ENCODE measurements at places on chromosomes 7 and 10.

GRCh38 chr10:108166401-108166800, 1001.9 kb upstream of the SORCS1 start:
- DNase-seq, result no peak

- no peak for DNase-seq
These were observed 212.7 kb downstream of the HERPUD2 start for GRCh38 chr7:35482231-35482630.

GRCh38 chr10:116178086-116178605, 94.9 kb downstream of the GFRA1 start:
- DNase-seq, result no peak

- DNase-seq, result no peak
These were observed 401.5 kb downstream of the REEP3 start for GRCh38 chr10:63922468-63923284.

DNA sequence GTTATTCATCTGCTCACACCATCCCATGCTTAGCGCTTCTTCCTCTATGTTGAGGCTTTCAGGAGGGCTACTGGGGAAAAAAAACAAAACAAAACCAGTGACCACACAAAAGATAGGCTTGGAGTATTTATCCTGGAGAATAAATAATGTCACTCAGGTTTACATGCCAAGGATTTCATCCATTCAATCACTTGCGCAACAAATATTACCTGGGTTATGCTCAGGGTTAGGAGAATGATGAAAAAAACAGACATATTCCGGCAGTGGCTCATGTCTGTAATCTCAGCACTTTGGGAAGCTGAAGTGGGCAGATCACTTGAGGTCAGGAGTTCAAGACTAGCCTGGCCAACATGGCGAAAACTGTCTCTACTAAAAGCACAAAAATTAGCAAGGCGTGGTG, 3.3 kb upstream of the ELOVL3 start:
- no peak for DNase-seq

All from stimulated activated CD4-positive, alpha-beta T cell treated with anti-CD3 and anti-CD28 coated beads, TNF-alpha, amount 100 ng/mL, for 1 hour (primary cell).